ENCODE measurements at places on chromosomes 6 and 20.

DNA sequence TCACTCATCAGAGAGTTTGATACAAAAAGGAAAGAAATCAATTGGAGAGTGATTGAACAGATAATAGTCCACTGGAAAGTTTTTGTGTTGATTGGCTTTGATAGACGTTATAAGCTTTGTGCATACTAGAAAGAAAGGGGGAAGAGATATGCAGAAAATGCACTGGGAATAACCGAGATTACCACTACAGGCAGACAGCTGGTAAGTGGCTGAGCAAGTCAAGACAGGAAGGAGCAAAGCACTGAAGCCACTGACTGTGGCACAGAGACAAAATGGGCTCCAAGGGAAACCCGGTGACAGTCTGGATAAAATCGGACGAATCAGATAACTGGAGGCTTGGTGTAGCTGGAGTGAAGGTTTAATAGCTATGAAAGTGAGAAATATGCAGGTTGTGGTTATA lies 209.0 kb downstream of the SIM1 start:
- DNase-seq = no peak

GRCh38 chr6:128882991-128883611 lies at the start of gene LAMA2:
Gene LAMA2 (plus strand): TSS chr6:128883138. CDS start chr6:128883246, 108 bp downstream.
- peak; percentile 95 for DNase-seq

DNA sequence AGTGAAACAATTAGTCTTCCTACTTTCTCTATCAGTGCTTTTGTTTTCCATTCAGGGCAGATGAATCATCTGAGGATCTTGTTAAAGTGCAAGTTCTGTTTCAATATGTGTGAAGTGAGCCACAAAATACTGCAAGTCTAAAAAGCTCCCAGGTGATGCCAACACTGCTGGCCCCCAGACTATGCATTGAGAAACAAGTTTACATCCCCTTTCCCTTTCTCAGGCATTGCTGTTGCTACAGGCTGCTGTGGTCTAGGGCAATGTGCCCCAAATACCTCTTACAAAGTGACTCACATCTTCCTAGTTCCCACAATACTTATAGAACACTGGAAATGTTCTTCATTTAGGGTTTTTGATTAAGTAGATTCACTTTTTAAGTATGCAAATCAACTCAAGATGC lies 31.8 kb downstream of the ABRACL start:
- no peak for DNase-seq

- no peak for DNase-seq
Observed at GRCh38 chr6:166586424-166587156, at the start of gene RAMACL. Gene RAMACL (minus strand): TSS chr6:166586678. CDS start chr6:166586477, 201 bp downstream.

DNA sequence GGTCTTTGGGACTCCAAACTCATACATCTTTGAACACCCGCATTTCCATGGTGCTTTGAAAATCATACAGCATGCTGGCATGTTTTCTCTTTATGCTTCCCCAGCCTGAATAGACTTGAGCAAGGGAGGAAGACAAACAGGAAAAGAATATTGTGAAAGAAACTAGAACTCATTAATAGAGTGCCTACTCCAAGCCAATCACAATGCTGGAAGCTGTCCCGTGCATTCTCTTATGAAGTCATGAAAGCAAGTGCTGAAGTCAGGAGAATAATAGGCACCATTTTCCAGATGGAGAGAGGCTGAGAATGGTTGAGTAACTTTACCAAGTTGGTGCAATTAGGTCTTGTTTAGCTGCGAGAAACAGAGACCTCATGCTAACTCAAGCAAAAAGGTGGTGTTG lies 102.5 kb upstream of the PTPRT start:
- DNase-seq = no peak

DNA sequence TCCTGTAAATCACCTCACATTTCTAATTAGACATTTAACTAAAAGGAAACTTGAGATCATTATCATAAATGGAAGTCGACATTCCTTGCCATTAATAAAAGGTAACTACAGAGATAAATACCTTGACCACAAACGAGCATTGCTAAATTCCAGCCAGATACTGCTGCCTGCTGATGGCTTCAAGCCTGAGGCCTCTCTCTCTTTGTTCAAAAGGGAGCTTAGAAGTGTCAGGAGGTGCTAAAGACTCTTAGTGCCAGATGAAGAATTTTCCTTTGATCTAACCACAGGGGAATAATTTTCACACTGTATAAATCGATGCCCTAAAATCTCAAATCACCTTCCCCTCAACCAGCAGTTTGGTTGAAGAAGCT lies 248.2 kb upstream of the PMEPA1 start:
- DNase-seq = no peak

GRCh38 chr20:6841128-6841527 lies 73.6 kb downstream of the BMP2 start:
- no peak for DNase-seq

DNA sequence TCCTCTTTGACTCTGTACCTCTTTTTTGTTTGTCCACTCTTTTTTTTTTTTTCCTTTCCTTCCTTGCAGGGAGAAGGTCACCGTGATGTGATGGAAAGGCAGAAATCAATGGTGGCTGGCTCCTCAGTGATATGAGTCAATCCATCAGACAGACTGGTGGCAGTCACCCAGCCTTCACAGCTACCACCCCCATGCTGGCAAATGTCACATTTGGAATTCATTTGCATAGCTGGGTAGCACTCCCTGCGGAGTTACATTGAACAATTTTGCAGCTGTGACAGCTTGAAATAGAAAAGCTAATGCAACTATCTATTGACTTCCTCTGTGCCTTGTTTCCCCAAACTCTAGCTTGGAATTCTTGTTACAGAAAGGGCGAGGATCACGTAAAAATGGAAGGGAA lies 668.4 kb downstream of the C6orf118 start:
- no peak for DNase-seq

GRCh38 chr6:2794171-2794730 lies 29.1 kb downstream of the WRNIP1 start:
- DNase-seq = peak; percentile 17

DNA sequence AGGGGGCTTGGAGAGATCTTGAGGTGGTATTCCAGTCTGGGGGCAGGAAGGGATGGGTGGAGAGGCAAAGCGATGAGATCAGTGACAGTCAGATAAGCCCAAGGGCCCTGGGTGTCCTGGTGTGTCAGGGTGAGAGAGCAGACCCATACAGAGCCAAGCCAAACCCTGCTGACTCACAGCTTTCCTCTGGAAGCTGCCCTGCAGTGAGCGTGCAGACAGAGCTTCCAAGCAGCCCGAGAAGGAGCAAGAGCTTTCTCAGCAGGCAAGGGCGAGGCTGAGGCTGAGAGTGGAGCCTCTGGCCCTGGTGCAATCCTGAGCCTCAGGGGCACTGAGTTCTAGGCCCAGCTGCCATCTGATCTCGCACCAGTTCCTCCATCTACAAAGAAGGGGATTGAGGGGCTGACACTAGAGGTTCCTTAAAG lies 91.1 kb upstream of the HIVEP1 start:
- no peak for DNase-seq

DNA sequence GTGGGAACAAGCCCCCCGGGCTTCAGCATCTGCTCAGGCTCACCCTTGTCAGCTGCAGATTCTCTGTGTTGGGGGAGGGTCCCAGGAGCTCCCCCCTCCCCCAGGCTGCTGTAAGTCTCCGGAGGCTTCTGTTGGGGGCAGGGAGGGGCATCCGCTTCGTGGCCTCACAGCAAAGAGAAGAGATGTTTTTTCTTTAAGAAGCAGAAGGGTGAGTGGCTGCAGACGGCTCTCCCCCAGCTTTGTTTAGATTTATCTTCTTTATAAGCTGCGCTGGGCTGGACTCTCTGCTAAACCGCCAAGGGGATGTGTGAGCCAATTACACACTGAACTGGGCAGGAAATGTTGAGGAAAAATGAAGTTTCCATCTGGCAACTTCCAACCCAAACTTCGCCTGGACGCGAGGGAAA lies 48.7 kb upstream of the GATA5 start:
- no peak for DNase-seq

DNA sequence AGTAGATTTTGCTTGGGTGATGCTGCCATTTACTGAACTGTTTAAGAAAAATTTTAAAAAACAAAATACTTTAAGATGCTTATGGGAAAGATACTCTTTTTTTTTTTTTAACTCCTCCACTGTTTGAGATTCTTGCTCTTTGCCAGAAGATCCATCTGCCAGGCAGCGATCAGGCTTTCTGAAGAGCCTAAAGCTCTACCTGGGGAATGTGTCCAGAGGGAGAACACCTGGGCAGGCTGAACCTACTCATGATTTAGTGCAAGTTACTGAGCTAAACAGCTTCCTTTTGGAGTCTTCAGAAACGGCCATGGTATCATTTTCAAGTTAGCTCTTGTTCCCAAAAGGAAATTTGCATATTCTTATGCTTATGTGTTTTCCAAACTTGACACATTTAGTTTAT lies 23.5 kb upstream of the MLIP start:
- DNase-seq = no peak

DNA sequence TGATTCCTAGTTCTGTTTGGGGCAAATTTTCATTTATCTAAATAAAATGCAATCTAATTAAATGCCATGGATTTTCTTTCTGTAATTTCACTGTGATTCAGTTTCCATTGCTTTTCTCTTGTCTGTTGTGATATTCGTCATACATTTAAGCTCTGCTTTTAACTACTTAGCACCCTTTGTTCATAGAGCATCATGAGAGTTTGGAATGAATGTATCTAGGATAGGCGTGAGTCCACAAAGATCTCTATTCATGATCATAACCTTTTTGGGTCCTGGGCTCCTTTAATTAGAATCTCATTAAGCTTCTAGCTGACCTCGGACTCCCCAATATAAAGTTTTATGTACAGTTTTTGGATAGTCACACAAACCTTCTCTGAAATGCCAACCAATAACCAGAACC lies 32.9 kb downstream of the ZBTB2 start:
- DNase-seq = no peak

- DNase-seq = peak; percentile 68
Observed at GRCh38 chr6:1917626-1918371, 308.1 kb downstream of the FOXC1 start.

GRCh38 chr20:2521369-2522305 lies 12.9 kb upstream of the ZNF343 start:
- DNase-seq = peak; percentile 72

GRCh38 chr6:163352011-163352685 lies 62.4 kb upstream of the QKI start:
- no peak for DNase-seq

GRCh38 chr20:59756241-59756640 lies 151.9 kb downstream of the PHACTR3 start:
- no peak for DNase-seq

- DNase-seq = no peak
Observed at GRCh38 chr6:29509239-29509638, 21.5 kb upstream of the MAS1L start.

GRCh38 chr20:49665796-49666195 lies 47.9 kb downstream of the B4GALT5 start:
- DNase-seq = no peak

DNA sequence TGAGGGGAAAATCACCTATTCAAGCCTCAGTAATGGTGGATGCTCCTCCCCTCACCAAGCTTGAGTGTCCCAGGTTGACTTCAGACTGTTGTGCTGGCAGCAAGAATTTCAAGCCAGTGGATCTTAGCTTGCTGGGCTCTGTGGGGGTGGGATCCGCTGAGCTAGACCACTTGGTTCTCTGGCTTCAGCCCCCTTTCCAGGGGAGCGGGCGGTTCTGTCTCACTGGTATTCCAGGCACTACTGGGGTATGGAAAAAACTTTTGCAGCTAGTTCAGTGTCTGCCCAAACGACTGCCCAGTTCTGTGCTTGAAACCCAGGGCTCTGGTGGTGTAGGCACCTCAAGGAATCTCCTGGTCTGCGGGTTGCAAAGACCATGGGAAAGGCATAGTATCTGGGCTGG lies 42.9 kb upstream of the UFL1 start:
- no peak for DNase-seq

GRCh38 chr20:59603176-59603575 lies 1.2 kb upstream of the PHACTR3 start:
- DNase-seq = no peak

GRCh38 chr6:147283460-147283859 lies 79.2 kb downstream of the STXBP5 start:
- DNase-seq = no peak

DNA sequence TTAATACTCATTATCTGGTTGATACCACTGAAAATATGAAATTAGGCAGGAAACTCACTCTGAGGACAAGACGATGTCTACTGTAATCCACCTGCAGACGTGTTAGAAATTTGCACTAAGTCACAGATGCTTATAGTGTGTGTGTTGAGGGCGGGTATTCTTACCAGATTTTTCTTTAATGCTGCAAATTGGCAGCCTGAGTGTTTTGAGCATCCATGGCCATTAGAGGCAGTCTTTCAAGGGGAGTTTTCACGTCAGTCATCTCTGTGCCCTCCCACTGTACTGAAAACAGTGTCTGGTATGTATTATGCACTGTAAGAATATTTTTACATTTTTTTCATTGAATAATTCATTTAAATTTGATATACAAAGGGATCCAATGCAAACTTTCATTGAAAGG lies 266.5 kb upstream of the QKI start:
- no peak for DNase-seq

GRCh38 chr6:797479-798077 lies 104.6 kb upstream of the EXOC2 start:
- DNase-seq = peak; percentile 90

- DNase-seq = no peak
Observed at GRCh38 chr20:328975-329695, 3.8 kb downstream of the SOX12 start.

DNA sequence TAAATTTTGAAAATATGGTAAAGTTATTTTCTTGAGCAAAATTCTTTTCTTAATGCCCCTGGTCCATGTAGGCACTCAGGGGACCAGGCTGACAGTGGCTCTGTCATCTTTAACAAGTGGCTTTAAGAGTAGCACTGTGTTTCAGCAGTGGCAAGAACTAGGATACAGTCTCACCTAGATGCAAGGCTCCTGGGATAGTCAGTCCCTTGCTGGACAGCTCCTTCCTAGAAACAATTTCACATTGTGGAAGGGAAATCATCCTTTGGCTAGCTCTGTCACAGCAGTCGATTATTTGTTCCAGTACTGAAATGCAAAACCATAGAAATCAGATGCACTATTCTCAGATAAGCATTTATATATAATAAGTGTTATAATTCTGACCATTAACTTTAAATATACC lies 175.4 kb upstream of the KCNQ5 start:
- DNase-seq = no peak

GRCh38 chr20:44747166-44748004 lies 1.7 kb downstream of the KCNK15 start:
- DNase-seq = peak; percentile 96

GRCh38 chr6:72530152-72530551 lies 91.7 kb upstream of the KCNQ5 start:
- no peak for DNase-seq

- no peak for DNase-seq
Observed at GRCh38 chr6:45927421-45928320, 88.0 kb downstream of the CLIC5 start.

- DNase-seq = no peak
Observed at GRCh38 chr6:20703049-20703448, 168.8 kb downstream of the CDKAL1 start.

DNA sequence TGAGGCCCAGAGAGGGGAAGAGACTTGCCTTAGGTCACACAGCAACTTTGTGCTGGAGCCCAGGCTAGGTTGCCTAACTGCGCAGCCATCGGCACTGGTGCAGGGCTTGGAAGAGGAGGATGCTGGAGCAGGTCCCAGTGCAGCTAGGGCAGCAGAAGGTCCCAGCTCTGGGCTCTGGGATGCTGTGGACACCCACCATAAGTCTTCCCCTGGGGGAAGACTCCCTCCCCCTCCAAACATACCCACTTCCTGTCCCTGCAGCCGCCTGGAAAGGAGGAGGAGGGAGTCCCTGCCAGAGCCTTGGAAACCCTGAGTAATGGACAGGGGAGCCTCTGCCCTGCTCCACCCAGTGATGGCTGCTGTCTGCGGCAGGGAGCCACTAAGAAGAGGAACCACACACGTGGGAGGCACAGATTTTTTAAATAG lies 93.6 kb downstream of the NCR2 start:
- DNase-seq = no peak

Data from esophagus muscularis mucosa (tissue), 4 donors.